Activated CD4-positive, alpha-beta T cell treated with anti-CD3 and anti-CD28 coated beads, Interleukin-2, amount 10 ng/mL, durations not matched to agents 7 days and 5 days (primary cell): ENCODE measurements at places on chromosomes 2 and 18. TPM values are rescaled to one million over a fixed set of nuclear protein-coding genes. Genes with fewer than 3 reads are reported as not detected.

DNA sequence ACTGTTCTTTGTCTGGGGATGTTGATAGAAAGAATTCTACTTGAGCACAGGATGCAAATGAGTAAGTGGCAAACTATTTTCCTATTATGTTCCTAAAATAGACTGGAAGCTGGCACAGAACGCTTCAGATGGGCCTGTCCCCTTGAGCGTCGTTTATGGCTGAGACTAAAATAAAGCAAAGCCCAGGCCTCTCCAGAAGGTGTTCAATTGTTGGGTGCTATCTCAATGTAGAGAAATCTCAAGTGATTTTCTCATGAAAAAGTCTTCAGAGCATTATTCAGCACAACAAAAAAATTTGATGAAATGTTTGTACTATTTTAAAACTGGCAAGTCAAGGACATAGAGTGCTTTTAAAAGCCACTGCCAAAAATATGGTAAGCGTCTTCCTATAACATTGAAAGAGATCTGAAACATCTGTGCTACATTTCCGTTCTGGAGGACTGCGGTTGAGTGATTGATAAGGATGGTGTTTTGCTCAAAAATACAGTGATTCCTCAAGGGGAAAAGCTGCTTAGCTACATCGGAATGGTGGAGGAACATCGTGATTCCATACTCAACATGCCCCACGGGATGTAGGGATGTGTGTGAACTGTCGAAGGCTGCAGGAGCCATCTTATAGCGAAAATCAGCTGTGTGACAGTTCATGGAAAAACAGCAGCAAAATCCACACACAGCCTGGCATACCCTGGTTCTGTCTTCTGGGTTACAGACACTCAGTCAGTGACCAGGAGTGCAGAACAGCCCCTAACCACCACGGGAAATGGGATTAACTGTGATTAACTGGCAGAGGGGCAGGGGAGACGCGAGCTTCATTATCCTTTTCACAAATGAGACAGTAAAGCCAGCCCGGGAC is 10.4 kb upstream of the LRRFIP1 start:
- peak; percentile 26 for DNase-seq
- no peaks in the 10 kb centered on the region for H3K36me3 ChIP-seq
- peak overlapping the region; percentile 23 for H3K4me3 ChIP-seq
- H3K27ac ChIP-seq = peak overlapping the region; percentile 38

DNA sequence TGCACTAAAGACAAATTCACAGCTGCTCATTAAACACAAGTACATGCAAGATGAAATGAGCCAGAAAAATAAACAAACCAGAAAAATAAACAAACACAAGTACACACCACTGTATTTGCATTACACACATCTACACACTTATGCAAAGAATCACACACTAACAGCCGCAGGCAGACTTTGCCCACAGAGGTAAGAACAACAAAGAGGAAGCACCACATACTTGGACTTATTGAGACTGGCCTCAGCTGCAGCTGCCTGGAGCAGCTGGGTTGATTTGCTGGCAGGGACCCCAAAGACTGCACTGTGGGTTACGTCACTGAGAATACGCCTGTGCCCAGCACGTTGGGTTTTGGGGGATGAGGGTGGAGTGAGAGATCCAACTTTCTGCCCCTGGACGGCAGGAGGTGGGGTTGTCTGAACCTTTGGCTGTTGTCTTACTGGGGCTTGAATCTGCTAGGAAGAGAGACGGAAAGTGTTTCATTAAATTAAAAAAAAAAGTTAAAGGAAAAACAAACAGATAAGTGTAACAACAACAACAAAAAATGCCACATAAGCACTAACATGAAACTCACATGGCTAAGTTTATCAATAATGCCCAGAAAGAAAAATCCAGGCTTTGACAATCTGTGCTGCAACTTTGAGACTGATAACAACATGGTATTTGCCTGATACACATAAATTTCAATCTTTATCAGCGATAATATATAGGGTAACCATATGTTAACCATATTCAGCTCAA is 71.9 kb upstream of the NFU1 start:
- no peak overlapping the region for H3K4me3 ChIP-seq
- H3K36me3 ChIP-seq = peaks cover 85% of the 10 kb centered on the region
- H3K27ac ChIP-seq = no peak overlapping the region
- peaks cover 6% of the 10 kb centered on the region for H3K4me1 ChIP-seq
- no peaks in the 10 kb centered on the region for H3K27me3 ChIP-seq

DNA sequence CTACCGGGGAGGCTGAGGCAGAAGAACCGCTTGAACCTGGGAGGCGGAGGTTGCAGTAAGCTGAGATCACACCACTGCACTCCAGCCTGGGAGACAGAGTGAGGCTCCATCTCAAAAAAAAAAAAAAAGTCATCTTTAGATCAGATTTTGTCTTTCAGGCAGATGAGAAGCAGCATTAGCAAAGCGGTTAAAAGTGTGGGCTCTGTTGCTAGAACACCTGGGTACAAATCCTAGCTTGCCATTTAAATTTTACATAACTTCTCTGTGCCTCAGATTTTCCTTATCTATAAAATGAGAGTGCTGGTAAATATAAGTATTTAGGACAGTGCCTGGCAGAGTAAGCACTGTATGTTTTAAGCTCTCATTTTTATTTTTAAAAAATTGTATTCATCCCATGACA is 8.2 kb downstream of the CNOT9 start:
- peaks cover 41% of the 10 kb centered on the region for H3K4me1 ChIP-seq
- no peak for DNase-seq
- peaks cover 37% of the 10 kb centered on the region for H3K36me3 ChIP-seq

TCF23 gene
- not detected for total RNA-seq

LONRF2 gene
- total RNA-seq = 0.02 TPM

LRATD1 gene
- not detected for total RNA-seq

DNA sequence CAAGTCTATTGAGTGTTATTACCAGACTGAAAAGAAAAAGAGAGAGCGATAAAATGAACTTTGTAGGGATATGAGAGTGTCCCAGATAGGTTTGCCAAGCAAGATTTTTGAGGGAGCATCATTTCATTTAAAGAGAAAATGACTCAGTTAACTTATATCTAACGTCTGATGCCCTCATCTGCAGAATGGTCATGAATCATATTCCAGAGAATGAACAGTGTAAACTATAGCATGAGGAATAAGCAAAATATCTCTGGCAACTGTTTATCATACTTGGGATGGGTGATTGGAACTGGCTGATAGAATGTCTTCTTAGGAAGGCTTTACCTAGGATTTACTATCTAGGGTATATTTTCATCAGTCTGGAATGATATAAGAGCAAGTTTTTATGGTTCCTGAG is 289.4 kb downstream of the CMPK2 start:
- no peak for DNase-seq
- no peak overlapping the region for H3K27ac ChIP-seq
- no peak overlapping the region for H3K4me3 ChIP-seq
- no peaks in the 10 kb centered on the region for H3K4me1 ChIP-seq
- no peaks in the 10 kb centered on the region for H3K27me3 ChIP-seq
- H3K36me3 ChIP-seq = no peaks in the 10 kb centered on the region

GRCh38 chr2:104462731-104463130 is 391.2 kb upstream of the POU3F3 start:
- peaks cover 3% of the 10 kb centered on the region for H3K27me3 ChIP-seq
- H3K36me3 ChIP-seq = no peaks in the 10 kb centered on the region
- H3K27ac ChIP-seq = no peak overlapping the region
- no peak overlapping the region for H3K4me3 ChIP-seq
- no peaks in the 10 kb centered on the region for H3K4me1 ChIP-seq

DNA sequence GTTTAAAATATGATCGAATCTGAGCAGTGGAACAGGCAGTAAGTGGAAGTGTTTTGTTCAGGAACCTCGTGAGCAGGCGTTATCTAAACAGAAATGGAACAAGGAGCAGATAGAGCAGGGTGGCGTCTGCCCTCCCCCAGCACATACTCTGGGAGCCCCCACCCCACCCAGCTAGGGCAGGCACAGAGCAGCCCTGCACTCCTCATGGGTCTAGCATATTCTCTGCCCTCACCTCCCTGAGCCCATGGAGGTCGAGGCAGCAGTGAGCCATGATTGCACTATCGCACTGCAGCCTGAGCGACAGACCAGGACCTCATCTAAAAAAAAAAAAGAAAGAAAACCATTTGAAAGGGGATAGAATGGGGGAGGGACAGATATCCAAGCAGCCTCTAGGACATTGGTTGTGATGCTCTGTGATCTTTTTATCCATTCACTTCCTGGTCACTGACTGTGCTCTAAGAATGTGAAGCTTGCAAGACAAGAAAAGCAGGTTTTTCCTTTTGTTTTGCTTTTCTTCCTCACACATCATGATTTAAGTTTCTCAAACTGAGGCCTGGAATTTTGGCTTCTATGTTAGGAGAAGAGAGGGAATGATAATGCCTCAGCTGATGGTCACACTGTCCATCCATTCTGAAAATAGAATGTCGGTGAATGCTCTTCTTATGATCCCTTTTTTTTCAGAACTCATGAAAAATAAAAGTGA is 3.1 kb downstream of the MLPH start:
- DNase-seq = no peak
- no peak overlapping the region for H3K4me3 ChIP-seq
- H3K4me1 ChIP-seq = no peaks in the 10 kb centered on the region
- peaks cover 29% of the 10 kb centered on the region for H3K27me3 ChIP-seq
- no peaks in the 10 kb centered on the region for H3K36me3 ChIP-seq

DNA sequence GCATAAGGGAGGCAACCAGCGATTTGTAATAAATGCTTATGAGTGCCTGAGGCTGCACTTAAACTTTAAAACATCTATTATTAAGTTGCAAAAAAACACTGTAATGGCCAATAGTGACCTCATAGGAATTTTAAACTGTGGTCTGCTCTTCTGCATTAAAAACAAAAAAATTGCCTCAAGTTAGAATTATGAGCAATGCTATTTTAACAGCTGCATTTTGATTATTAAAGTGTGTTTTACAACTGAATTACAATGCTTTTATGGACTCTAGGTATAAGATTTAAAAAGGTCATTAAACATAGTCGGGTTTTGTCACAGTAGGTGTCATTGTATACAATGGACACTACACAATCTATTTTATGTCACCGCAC is 528.7 kb upstream of the FANCL start:
- DNase-seq = no peak
- H3K27ac ChIP-seq = no peak overlapping the region
- H3K36me3 ChIP-seq = no peaks in the 10 kb centered on the region
- H3K4me1 ChIP-seq = no peaks in the 10 kb centered on the region

- H3K4me1 ChIP-seq = no peaks in the 10 kb centered on the region
- H3K4me3 ChIP-seq = no peak overlapping the region
- H3K27ac ChIP-seq = no peak overlapping the region
- H3K27me3 ChIP-seq = no peaks in the 10 kb centered on the region
These were observed 277.0 kb upstream of the SESTD1 start for GRCh38 chr2:179541586-179541985.

GRCh38 chr2:19865151-19865550 is 36.6 kb downstream of the TTC32 start:
- no peak overlapping the region for H3K4me3 ChIP-seq
- H3K36me3 ChIP-seq = no peaks in the 10 kb centered on the region
- no peak overlapping the region for H3K27ac ChIP-seq
- no peak for DNase-seq

DNA sequence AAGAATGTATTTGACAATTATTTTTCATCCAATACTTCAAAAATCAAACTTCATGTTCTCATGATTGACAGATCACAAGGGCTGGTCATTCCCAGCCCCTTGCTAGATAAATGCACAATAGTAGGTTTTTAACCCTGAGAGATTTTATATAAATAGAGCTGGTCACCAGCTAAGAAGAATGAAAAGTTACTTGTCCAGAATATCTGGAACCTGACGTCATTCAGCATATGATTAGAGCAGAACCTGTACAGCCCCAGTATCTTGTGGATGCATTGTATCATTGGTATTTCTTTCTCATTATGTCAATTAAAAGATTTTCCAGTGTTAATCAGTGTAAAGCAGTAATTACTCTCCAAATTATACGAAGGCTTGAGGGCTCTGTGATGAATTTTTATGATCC is 202.8 kb upstream of the RND3 start:
- no peak for DNase-seq
- no peak overlapping the region for H3K27ac ChIP-seq
- H3K36me3 ChIP-seq = no peaks in the 10 kb centered on the region
- H3K4me1 ChIP-seq = no peaks in the 10 kb centered on the region

DNA sequence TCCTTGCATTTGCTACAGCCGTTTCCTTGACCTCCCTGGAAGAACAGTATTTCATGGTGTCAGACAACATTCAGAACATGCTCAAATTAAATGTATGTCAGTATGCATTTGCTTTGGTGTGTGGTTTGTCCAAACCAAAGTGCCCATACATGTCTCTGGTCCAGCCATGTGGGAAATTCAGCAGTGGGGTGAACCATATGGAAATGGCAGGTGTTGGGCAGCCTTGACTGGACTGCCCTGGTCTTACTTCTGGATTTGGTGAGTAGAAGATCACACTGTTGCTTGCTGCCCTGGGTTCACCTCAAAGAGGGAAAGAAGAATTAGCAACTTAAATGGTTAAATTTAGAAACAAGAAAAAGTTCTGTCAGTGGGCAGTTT is 84.5 kb downstream of the MSH2 start:
- H3K4me1 ChIP-seq = peaks cover 13% of the 10 kb centered on the region
- no peak overlapping the region for H3K4me3 ChIP-seq
- peaks cover 27% of the 10 kb centered on the region for H3K36me3 ChIP-seq

GRCh38 chr18:73614812-73615211 is 532.8 kb downstream of the FBXO15 start:
- no peak overlapping the region for H3K27ac ChIP-seq
- no peaks in the 10 kb centered on the region for H3K4me1 ChIP-seq
- H3K4me3 ChIP-seq = no peak overlapping the region
- no peak for DNase-seq
- no peaks in the 10 kb centered on the region for H3K27me3 ChIP-seq
- no peaks in the 10 kb centered on the region for H3K36me3 ChIP-seq

FRZB gene
- total RNA-seq = not detected

GRCh38 chr2:233185963-233186362 is 65.5 kb upstream of the ATG16L1 start:
- H3K27ac ChIP-seq = no peak overlapping the region
- H3K4me1 ChIP-seq = peaks cover 4% of the 10 kb centered on the region
- H3K4me3 ChIP-seq = no peak overlapping the region
- DNase-seq = no peak
- no peaks in the 10 kb centered on the region for H3K27me3 ChIP-seq

- no peak overlapping the region for H3K4me3 ChIP-seq
- H3K36me3 ChIP-seq = no peaks in the 10 kb centered on the region
These were observed 612.1 kb downstream of the ZEB2 start for GRCh38 chr2:143907801-143908200.

GRCh38 chr2:239385096-239386000 is 15.5 kb downstream of the HDAC4 start:
- H3K27ac ChIP-seq = no peak overlapping the region
- peaks cover 36% of the 10 kb centered on the region for H3K4me1 ChIP-seq
- no peak overlapping the region for H3K4me3 ChIP-seq
- DNase-seq = no peak

GRCh38 chr2:222950638-222951285 is 89.9 kb downstream of the ACSL3 start:
- DNase-seq = no peak
- no peak overlapping the region for H3K27ac ChIP-seq
- no peak overlapping the region for H3K4me3 ChIP-seq
- no peaks in the 10 kb centered on the region for H3K4me1 ChIP-seq
